HCT116 (cell line): ENCODE measurements at places on chromosomes 5 and 9. TPM values are rescaled to one million over a fixed set of nuclear protein-coding genes. Genes with fewer than 3 reads are reported as not detected.

CYLC2 gene
- total RNA-seq = not detected

ARAP3 gene
- total RNA-seq = 15.1 TPM

MCTP1 gene
- 0.44 TPM for total RNA-seq

NR6A1 gene
- total RNA-seq = 9.9 TPM

FNIP1 gene
- total RNA-seq = 16.4 TPM

CDKN2B gene
- 9.8 TPM for total RNA-seq

FLT4 gene
- total RNA-seq = 0.17 TPM

ZNF354C gene
- total RNA-seq = 0.07 TPM

- no peaks in the 10 kb centered on the region for H3K4me1 ChIP-seq
- no peaks in the 10 kb centered on the region for H3K27me3 ChIP-seq
- H3K4me3 ChIP-seq = no peak overlapping the region
These were observed 22.1 kb downstream of the FAM170A start for GRCh38 chr5:119651486-119651885.

GRCh38 chr9:20070336-20070735, 281.5 kb upstream of the SLC24A2 start:
- no peak overlapping the region for H3K4me3 ChIP-seq
- no peak overlapping the region for H3K27ac ChIP-seq
- no peak for DNase-seq
- no peaks in the 10 kb centered on the region for H3K36me3 ChIP-seq
- H3K27me3 ChIP-seq = peaks cover 50% of the 10 kb centered on the region
- H3K4me1 ChIP-seq = no peaks in the 10 kb centered on the region

GRCh38 chr9:4741365-4742089, 525 bp upstream of the AK3 start:
- H3K4me3 ChIP-seq = peak overlapping the region; percentile 91
- no peak for DNase-seq
- H3K36me3 ChIP-seq = no peaks in the 10 kb centered on the region
- peak overlapping the region; percentile 84 for H3K27ac ChIP-seq
- peaks cover 45% of the 10 kb centered on the region for H3K4me1 ChIP-seq

GRCh38 chr9:107269681-107270080, 13.4 kb upstream of the RAD23B start:
- no peak overlapping the region for H3K4me3 ChIP-seq
- H3K36me3 ChIP-seq = no peaks in the 10 kb centered on the region
- H3K4me1 ChIP-seq = peaks cover 22% of the 10 kb centered on the region
- no peak overlapping the region for H3K27ac ChIP-seq
- H3K27me3 ChIP-seq = no peaks in the 10 kb centered on the region
- DNase-seq = no peak

DNA sequence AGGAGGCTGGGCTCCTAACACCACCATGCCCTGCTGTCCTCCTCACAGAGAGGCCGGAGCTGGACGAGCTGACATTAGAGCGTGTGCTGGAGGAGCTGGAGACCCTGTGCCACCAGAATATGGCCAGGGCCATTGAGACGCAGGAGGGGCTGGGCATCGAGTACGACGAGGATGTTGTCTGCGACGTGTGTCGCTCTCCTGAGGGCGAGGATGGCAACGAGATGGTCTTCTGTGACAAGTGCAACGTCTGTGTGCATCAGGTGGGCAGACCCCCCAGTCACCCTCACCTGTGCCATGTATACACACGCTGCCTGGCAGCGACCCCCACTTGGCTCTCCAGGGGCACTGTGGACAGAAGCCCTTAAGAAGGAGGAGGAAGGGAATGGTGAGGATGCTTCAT, 35.2 kb downstream of the JADE2 start:
- no peaks in the 10 kb centered on the region for H3K27me3 ChIP-seq
- no peak overlapping the region for H3K4me3 ChIP-seq
- H3K27ac ChIP-seq = no peak overlapping the region
- no peak for DNase-seq

DNA sequence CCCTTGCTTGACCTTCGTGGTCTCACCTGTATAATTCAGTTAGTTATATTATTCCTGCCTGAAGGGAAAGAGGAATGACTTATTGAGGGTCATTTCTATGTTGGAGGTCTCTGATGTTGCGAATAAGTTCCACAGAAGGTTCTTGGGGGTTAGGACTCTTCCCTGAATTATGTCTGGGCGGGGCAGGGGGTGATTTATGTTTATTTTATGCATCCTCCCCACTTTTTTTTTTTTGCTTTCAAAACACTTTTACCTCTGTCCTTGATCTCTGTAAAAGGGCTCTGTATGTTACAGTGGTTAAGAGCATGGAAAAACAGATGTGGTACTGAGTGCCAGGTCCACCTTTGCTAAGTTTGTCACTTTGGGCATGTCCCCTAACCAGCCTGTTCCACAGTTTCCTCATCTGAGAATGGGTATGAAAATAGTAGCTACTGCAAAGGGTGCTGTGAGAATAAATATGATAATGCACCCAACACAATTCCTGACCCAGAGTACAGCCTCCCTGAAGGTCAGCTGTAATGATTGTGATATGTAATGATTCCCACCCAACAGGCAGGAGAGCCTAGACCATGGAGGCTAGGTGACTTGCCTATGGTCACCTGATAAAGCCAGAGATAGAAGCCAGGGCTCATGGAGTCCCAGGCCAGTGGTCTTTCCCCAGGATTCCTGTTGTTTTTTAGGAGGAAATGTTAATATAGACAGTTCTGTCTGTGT, 54.8 kb downstream of the SLC22A5 start:
- no peak overlapping the region for H3K4me3 ChIP-seq
- H3K27ac ChIP-seq = no peak overlapping the region
- peaks cover 61% of the 10 kb centered on the region for H3K4me1 ChIP-seq
- H3K36me3 ChIP-seq = no peaks in the 10 kb centered on the region

DNA sequence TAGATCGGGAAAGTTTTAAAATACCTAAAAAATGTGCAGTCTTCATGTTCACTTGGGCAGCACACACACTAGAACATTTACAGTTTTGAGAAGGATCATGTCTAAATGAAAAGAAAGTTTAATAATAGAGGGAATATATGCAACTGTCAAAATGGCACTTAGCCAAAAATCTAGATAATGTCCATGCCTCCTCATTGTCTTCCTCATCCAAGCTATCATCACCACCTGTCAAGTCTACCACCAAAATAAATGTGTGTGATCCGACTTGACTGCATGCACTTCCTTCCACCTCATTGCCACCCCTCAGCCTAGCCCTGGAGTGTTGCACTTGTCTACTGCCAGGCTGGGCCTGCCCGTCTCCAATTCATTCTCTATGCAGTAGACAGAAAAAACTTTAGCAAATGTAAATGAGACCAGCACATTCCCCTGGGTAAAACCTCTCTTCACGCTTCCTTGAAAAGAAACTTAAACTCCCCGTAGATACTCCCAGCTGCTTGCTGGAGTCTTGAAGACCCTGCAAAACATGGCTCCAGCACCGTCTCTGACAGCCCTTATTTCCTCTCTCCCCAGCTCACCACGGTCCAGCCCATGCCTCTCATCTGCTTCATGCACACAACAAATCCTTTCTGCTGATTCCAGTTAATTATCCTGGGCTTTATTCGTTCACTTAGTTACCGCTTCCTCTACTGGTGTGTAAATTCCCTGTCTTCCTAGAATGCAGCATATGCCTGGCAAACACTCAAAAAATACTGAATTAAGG, 66.9 kb downstream of the FANCC start:
- no peak overlapping the region for H3K27ac ChIP-seq
- no peak overlapping the region for H3K4me3 ChIP-seq
- H3K36me3 ChIP-seq = no peaks in the 10 kb centered on the region
- no peaks in the 10 kb centered on the region for H3K4me1 ChIP-seq

DNA sequence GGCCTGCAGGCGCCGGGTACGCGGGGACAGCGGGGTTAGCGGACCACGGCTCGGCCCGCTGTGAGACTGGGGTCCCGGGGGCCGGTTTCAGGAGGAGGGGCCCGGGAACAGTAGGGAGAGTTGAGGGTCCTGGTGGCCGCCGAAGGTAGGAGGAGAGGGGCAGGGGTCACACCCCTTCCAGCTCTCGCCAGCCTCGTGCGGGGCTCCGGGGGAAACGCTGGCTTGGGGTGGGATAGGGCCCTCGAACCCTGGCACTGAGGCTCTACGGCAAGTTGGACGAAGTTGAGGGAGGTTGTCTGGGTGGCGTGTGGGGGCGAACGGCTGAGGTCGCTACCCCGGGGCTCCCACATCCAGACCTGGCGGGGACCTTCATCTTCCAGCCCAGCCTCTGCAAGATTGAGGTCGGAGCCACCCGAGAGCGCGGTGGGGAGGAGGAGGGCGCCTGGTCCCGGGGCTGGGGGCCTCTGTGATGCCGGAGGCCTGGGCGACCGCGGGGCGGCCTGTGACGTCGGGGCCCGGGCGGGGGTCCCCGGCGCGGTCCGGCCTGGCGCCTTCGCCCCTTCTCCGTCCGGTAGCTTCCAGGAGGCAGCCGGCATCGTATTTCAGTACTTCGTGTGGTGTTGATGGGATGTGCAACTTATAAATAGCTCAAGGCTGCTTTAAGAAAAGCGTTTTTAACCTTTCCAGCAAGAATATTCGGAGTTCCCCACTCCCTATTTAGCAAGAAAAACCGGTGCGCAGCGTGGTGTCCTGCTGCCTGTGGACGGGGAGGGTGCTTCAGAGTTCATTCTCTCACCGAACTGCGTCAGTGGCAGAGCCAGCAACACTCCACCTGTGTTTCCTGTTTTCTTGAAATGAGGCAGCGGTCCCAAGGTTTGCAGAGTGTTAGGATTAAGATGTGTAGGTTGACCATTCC, 902 bp downstream of the HABP4 start:
- peaks cover 31% of the 10 kb centered on the region; the same call in 1 of the 2 replicates for H3K4me1 ChIP-seq
- no peak for DNase-seq
- H3K27me3 ChIP-seq = no peaks in the 10 kb centered on the region
- peak overlapping the region; percentile 73 for H3K27ac ChIP-seq

DNA sequence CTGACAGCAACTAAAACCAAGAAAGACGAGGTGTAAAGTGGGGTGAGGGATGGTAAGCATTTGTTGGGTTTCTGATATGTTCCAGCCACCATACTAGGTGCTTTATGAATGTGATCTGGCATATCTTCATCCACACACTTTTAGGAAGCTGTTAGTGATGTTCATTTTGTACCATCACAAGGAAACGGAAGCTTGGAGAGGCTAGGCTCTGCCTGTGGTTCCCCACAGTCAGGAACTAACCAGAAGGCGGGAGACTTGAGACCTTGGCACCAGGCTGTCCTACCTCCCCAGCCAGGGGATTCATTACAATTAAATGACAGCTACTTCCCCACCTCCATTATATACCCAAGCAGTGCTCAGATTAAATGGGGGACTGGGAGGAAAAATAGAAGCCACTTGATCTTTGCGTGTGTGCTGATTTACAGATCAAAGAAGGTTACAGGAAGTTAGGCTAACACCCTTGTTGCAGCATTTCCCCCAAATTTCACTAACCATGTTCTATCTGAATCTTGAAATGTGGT, 43.0 kb downstream of the SFXN1 start:
- no peak overlapping the region for H3K27ac ChIP-seq
- no peaks in the 10 kb centered on the region for H3K27me3 ChIP-seq
- DNase-seq = no peak
- peaks cover 63% of the 10 kb centered on the region for H3K36me3 ChIP-seq
- H3K4me3 ChIP-seq = no peak overlapping the region
- peaks cover 16% of the 10 kb centered on the region for H3K4me1 ChIP-seq

DNA sequence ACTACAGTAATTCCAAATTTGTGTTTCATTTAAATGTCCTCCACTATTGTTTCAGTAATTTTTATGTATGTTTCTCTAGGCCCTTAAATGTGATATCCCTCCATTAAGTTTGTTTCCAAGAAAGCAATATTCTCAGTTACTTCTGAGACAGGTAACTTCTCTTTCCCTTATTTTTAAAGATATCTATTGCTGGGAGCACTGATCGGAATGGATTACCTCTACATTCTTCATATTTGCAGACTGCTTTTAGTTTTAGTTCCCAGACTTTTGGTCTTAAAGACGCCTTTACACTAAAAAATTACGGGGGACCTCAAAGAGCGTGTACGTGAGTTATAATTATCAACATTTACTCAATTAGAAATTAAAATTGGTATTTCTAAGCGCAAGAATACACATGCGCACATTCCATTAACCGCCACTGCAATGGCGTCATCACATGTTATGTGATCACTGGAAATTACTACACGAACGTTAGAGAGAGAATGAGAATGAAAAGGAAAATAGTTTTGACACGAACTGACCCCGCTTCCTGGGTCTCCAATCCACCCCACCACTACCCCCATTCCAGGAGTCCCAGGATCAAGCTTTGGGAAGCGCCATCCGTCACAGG, 519 bp upstream of the RAD50 start:
- H3K4me3 ChIP-seq = peak overlapping the region; percentile 84
- no peak for DNase-seq

GRCh38 chr5:155727512-155728145, 599.3 kb upstream of the SGCD start:
- H3K27ac ChIP-seq = no peak overlapping the region
- DNase-seq = no peak
- no peaks in the 10 kb centered on the region for H3K4me1 ChIP-seq
- H3K36me3 ChIP-seq = no peaks in the 10 kb centered on the region
- no peak overlapping the region for H3K4me3 ChIP-seq

DNA sequence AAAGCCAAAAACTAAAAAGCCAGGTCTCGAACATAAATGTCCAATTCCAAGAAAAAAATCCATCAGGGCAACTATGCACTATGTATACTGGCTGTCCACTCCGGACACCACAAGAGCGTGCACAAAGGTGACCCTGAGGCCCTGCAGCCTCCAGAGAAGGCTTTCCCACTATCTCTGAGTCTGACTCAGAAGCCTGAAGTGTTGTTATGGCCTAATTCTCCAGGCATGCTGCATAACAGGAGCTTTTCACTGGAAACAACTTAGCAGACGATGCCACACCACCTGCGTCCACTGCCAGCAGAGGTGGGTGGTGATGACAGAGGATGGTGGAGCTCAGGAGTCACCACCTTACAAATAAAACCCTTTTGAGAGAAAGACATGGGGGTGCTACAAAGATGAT, 63.7 kb downstream of the HABP4 start:
- H3K4me3 ChIP-seq = no peak overlapping the region
- no peak overlapping the region for H3K27ac ChIP-seq
- DNase-seq = no peak
- peaks cover 4% of the 10 kb centered on the region; the same call in 1 of the 2 replicates for H3K36me3 ChIP-seq
- no peaks in the 10 kb centered on the region for H3K4me1 ChIP-seq

DNA sequence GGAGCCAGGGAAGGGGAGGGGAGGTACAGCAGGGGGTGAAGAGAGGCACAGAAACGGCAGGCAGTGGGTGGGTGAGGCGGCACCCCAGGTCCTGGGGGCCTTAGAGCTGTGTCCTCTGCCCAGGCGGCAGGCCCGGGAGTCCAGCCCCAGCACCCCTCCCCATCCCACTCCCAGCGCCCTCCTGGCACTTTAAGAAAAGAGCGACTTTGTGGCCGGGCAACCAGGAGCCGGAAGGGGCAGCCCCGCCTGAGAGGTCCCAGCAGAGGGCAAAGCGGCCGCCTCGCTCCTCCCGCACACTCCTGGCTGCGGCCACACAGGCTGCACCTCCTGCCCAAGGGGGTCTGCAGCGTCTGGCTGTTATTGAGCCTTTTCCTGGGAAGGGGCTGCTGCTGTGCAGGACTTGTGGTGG, 42.6 kb downstream of the NACC2 start:
- peak overlapping the region; percentile 41 for H3K4me3 ChIP-seq
- peak overlapping the region; percentile 98 for H3K27ac ChIP-seq
- peaks cover 48% of the 10 kb centered on the region for H3K4me1 ChIP-seq
- no peaks in the 10 kb centered on the region for H3K27me3 ChIP-seq

- no peak for DNase-seq
- no peaks in the 10 kb centered on the region for H3K4me1 ChIP-seq
These were observed 173.3 kb downstream of the PSAT1 start for GRCh38 chr9:78470216-78470615.

GRCh38 chr9:70044490-70045307, 1.1 kb downstream of the MAMDC2 start:
- no peaks in the 10 kb centered on the region for H3K36me3 ChIP-seq
- peak overlapping the region; percentile 43 for H3K4me3 ChIP-seq
- no peak for DNase-seq
- peaks cover 15% of the 10 kb centered on the region; the same call in 1 of the 2 replicates for H3K4me1 ChIP-seq
- no peaks in the 10 kb centered on the region for H3K27me3 ChIP-seq

- H3K4me1 ChIP-seq = peaks cover 29% of the 10 kb centered on the region
- H3K36me3 ChIP-seq = no peaks in the 10 kb centered on the region
- H3K4me3 ChIP-seq = no peak overlapping the region
- DNase-seq = no peak
These were observed 165.5 kb downstream of the OLFM1 start for GRCh38 chr9:135252980-135253304.
